ENCODE measurements at places on chromosomes 13 and 19.

GRCh38 chr19:49343123-49343522, 7.9 kb downstream of the CD37 start:
- DNase-seq: no peak

DNA sequence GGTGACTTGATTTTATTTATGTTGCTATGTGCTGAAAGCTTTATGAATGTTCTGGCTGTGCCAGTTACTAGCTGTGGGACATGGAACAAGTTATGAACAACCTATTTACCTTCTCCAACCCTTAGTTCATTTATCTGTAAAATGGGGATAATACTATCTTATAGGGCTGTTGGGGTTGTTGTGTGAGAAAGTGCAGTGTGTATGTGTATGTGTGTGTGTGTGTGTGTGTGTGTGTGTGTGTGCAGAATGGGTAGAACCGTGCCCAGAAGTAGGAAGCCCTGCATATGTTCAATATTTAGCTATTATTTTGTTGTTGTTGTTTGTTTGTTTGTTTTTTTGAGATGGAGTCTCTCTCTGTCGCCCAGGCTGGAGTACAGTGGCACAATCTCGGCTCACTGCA, 20.4 kb downstream of the ZSWIM9 start:
- DNase-seq: no peak

GRCh38 chr13:24161010-24161775, 673 bp downstream of the SPATA13 start:
- no peak for DNase-seq

DNA sequence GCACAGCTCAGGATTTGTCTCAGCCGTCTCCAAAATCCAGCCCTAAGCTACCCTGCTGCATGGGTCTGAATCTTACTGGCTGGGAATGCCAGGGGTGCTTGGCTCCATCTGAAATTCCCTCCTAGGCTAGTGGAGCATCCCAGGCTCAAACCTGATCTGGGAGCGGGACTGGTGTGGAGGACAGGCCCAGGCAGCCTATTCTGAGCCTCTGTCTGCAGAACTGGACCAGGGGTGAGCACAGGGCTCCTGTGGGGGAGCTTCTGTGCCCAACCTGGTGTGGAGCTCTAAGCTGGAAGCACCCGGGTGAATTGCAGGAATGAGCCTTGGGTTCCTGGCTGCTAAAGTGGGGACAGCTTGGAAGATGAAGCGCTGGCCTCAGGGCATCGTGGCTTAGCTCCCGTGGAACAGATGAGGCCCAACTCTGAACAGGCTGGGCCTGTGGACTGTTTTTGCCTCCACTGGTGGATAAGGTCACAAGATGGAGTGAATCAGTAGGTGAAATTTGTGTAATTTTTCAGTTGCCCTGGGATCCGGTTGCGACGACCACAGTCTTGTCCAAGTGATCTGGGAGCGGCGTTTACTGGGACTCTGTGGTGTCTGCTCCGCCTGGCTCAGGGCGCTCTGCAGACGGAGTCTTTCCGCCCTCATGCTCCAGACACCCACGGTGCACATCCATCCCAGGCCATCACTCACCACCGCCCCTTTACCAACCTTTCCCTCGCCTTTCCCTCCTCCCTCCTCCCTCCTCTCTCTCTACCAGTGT, 79.5 kb downstream of the TEX29 start:
- DNase-seq: no peak

GRCh38 chr13:103803349-103803748, 737.1 kb upstream of the SLC10A2 start:
- no peak for DNase-seq

- DNase-seq: no peak
Observed at GRCh38 chr13:27086599-27087265, 84.9 kb downstream of the USP12 start.

DNA sequence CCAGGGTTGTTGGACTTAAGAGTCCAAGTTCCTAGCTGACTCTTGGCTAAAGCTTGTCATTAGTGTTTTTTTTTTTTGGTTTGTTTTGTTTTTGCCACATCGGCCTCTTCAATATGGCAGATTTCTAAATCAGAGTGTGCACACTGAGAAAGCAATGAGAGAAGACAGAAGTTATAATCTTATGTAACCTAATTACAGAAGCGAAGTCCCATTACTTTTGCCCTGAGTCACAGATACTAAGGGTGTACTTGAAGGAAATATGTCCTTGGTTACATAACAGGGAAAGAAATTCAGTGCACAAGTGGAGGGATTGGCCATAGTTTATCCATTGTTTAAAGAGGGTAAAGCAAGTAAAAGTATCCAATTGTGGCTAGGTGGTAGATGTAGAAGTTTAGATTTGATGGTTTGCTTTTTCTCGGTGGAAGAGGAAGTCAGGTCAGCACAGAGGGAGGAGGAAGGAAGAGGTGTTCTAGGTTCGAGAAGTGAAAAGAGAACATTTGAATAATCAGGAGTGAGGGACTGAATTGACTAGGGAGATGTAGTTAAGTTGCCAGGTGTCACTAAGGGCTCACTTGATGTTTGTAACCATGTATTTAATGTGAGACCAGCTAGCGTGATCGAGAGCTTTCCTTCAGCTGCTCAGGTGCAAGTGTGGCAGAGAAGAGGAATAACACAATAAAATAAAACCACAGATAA, 12.2 kb downstream of the GTF2F2 start:
- no peak for DNase-seq

- no peak for DNase-seq
Observed at GRCh38 chr13:112967686-112968379, 1.2 kb upstream of the MCF2L start.

DNA sequence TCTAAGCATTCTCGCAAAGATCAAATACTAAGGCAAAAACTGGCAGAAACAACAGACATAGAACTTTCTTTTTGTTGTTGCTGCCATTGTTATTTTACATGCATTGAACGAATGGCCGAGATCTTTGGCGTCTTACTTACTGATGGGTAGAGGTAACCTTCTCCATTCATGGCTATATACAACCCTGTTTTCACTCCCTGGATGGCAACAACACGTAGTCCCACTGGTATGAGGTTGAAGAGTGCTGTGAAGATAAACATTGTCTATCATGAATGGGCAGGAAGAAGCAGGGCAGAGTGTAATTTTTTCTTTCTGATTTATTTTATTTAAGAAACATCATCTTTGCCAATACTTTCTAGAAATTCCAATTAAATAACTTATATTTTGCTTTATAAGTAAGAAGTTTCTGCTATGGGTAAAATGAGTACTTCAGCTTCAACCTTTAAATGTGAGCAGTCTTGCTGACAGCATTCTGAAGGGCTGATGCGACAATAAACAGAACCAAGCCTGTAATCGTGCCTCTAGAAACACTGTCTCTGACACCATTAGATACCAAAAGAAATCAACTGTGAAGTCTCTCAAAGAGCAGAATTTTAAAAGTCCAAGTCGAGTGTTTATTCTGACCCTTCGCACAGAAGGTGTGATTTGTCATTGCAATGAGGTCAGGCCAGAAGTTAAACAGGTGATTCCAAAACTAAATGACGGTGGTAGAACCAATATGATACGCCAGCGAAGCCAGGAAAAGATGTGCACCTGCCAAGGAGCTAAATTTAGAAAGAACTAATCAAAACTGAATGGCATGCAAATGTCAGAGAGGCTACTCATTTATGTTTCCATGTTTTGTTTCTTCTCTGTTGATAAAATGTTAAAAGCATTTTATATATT, 416.4 kb downstream of the ITGBL1 start:
- no peak for DNase-seq

- DNase-seq: no peak
Observed at GRCh38 chr19:13023656-13024055, 28.4 kb downstream of the NFIX start.

DNA sequence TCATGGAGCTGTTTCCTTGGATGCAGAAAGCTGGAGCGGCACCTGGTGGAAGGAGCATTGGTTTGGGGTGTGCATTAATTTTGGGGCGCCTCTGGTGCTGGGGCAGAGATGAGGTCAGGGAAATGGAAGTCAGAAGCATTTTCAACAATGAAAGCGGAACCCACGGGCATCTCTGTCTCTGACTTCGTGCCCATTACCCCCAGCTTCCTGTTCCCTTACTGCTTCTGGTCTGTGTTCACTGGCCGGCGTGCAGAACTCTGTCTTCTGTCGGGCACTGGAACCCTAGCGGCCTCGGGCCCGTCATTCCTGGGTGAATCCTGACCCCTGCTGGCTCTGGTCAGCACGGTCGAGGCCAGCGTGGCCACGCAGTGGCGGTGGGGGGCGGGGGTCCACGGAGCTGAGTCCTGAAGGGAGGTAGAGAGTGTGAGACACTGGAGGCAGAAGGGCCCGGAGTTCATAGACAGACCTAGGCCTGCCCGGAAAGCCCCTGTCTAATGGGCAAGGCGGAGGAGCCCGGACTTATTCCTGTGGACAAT, 7.9 kb upstream of the LINGO3 start:
- DNase-seq: peak; percentile 65

- no peak for DNase-seq
Observed at GRCh38 chr19:12975221-12975741, 5.9 kb downstream of the DAND5 start.

GRCh38 chr13:106243011-106243565, 292.4 kb downstream of the EFNB2 start:
- no peak for DNase-seq

GRCh38 chr13:100443278-100443997, 145.2 kb downstream of the GGACT start:
- DNase-seq: no peak
